ENCODE measurements at places on chromosomes 12 and 14.

DNA sequence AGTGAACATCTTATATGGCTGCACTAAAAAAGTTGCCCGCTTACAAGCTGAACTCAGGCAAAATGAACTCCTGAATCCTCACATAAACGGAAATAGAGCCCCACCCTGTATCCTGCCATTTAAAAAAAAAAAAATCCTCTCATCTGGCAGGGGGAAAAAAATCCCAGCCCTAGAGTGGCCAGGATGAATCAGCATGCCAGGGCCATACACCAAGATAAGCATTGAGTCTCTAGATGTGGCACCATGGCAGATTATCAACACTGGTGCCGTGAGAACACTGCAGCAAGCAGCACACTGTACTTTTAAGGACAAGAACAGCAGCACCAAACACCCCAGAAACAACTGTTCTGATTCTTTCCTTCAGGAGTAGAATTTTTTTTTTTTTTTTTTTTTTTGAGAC, 65.5 kb downstream of the RASSF3 start:
- DNase-seq, result peak; percentile 63

DNA sequence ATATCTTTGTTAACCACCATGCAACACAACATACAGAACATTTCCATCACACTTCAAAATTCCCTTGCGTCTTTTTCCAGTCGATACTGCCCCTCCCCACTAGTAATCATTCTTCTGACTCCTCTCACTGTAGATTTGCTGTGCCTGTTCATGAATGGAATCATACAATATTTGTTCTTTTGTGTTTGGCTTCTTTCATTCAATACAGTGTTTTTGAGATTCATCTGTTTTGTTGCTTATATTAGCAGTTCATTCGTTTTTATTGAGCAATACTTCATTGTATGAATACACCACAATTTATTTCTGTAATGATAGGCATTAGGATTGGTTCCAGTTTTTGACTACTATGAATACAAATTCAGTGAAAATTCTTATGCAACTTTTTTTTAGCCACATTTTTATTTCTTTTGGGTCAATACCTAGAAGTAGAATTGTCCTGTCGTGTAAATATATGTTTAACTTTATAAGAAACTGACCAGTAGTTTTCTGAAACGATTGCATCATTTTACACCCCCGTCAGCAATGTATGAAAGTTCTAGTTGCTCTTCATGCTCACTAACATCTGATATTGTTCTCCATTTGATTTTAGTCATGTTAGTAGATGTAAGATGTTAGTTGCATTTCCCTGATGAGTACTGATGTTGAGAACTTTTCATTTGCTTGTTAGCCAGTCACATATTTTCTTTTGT, 127.5 kb downstream of the TGFB3 start:
- DNase-seq, result no peak

GRCh38 chr14:96926001-96926400, 128.8 kb downstream of the VRK1 start:
- no peak for DNase-seq

GRCh38 chr12:77584860-77585259, 245.8 kb upstream of the NAV3 start:
- DNase-seq, result no peak

DNA sequence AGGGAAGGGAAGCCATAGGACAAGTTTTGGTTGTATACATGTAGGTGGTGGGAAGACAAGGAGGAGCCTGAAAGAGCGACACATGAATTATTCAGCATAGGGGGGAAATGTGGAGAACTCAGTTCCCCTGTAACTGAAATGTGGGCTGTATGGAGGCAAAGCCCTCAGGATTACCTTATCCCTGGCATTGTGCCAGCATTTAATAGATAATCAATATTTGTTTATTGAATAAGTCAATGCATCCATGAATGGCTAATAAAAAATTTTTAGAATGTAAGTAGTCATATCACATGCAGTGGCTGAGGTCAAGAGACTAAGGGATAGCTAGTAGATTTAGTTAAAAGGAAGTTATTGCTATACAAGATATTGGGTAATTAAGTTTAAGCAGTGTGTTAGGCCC, 232.4 kb downstream of the SNAPC1 start:
- DNase-seq, result no peak

DNA sequence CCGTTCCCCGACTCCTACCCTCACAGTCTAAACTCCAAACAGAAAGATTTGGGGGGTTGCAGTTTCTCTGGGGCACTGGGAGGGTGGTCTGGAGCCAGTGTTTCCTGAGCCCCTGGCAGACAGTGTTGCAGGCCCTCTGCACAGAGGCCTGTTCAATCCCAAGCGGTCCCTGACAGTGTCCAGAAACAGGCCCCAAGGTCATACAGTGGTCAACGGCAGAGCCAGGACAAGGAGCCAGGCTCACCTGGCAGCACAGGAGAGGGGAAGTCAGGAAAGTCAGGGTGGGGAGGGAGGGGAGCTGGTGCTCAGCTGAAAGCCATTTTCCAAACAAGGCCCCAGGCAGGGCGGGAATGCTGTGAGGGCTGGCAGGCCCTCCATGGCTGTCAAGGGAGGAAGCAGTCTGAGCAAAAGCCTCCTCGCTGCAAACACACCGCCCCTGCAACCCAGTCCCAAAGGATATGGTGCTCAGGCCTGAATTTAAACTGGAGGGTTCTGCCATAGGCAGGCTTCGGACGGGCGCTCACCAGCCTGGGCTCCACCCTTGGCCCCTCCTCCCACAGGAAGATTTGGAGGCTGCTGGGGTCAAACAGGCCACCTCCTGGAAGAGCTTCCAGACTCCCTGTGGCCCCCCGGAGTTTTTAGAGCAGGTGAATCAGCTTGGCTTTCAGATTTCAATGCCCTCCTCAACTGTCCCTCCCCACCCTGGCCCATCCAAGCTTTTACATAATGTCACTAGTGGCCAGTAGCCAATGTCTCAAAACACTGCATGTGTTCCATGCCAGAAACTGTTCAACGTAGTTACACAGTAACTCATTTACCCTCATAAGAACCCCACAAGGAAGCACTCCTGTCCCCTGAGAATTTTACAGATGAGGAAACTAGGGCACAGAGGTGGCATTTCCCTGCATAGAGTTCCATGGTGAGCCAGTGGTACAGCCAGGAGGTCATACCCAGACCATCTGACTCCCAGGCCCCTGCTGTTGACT, 41.5 kb downstream of the CHGA start:
- DNase-seq, result no peak

GRCh38 chr14:100885196-100885595, 18.3 kb downstream of the RTL1 start:
- no peak for DNase-seq

- no peak for DNase-seq
Observed at GRCh38 chr12:132320767-132321211, 8.6 kb downstream of the GALNT9 start.
